ENCODE measurements at places on chromosomes 6 and 20.

- H3K27ac ChIP-seq, result no peak overlapping the region
- no peaks in the 10 kb centered on the region for H3K27me3 ChIP-seq
- H3K4me3 ChIP-seq, result no peak overlapping the region
- H3K36me3 ChIP-seq, result no peaks in the 10 kb centered on the region
Measured at GRCh38 chr6:38499529-38500096, 140.1 kb downstream of the BTBD9 start.

GRCh38 chr20:2162125-2162822 lies 60.6 kb downstream of the STK35 start:
- no peak overlapping the region for H3K27ac ChIP-seq
- H3K4me3 ChIP-seq, result no peak overlapping the region
- H3K36me3 ChIP-seq, result no peaks in the 10 kb centered on the region
- DNase-seq, result no peak

- no peaks in the 10 kb centered on the region for H3K27me3 ChIP-seq
- DNase-seq, result no peak
- no peak overlapping the region for H3K4me3 ChIP-seq
- no peaks in the 10 kb centered on the region for H3K36me3 ChIP-seq
Measured at GRCh38 chr6:141202626-141203025, 930.1 kb upstream of the GJE1 start.

- H3K27me3 ChIP-seq, result no peaks in the 10 kb centered on the region
- peaks cover 5% of the 10 kb centered on the region for H3K4me1 ChIP-seq
- no peak overlapping the region for H3K4me3 ChIP-seq
- peak overlapping the region; percentile 75 for H3K27ac ChIP-seq
Measured at GRCh38 chr6:21731411-21732031, 138.0 kb downstream of the SOX4 start.

DNA sequence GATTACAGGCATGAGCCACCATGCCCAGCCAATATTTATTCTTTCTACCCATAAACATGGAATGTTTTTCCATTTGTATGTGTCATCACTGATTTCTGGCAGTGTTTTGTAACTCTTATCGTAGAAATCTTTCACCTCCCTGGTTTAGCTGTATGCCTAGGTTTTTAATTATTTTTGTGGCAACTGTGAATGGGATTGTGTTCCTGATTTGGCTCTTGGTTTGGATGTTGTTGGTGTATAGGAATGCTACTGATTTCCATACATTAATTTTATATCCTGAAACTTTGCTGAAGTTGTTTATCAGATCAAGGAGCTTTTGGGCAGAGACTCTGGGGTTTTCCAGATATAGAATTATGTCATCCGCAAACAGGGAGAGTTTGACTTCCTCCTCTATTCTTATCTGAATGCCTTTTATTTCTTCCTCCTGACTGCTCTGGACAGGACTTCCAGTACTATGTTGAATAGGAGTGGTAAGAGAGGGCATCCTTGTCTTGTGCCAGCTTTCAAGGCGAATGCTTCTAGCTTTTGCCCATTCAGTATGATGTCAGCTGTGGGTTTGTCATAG lies 198.6 kb downstream of the ZDHHC14 start:
- no peaks in the 10 kb centered on the region for H3K4me1 ChIP-seq
- no peaks in the 10 kb centered on the region for H3K27me3 ChIP-seq
- H3K4me3 ChIP-seq, result no peak overlapping the region
- no peak for DNase-seq
- no peaks in the 10 kb centered on the region for H3K36me3 ChIP-seq

Measured in mesenchymal stem cell (in vitro differentiated cells and primary cell).